A549 treated with GW870086 at 1 μM for 4 hours (cell line): ENCODE measurements at places on chromosomes 3 and 15. TPM values are rescaled to one million over a fixed set of nuclear protein-coding genes. Genes with fewer than 3 reads are reported as not detected.

Gene STRIT1
- not detected in 5 replicates for total RNA-seq

Gene SCAMP2
- total RNA-seq: 54.4 to 68.8 TPM (median 65.9 TPM) in 5 replicates

Gene ADCY5
- 0.34 to 0.81 TPM (median 0.43 TPM) in 5 replicates for total RNA-seq

Gene SH2D7
- not detected in 5 replicates for total RNA-seq

Gene PDCD10
- total RNA-seq: 49.0 to 60.0 TPM (median 57.1 TPM) in 5 replicates
